NCI-H1092 treated with DMSO at 0.1 percent for 48 hours (cell line): ENCODE measurements at places on chromosomes 1 and 21.
A peak's percentile ranks its signal among the peaks of the same experiment; 100 is the strongest.

DNA sequence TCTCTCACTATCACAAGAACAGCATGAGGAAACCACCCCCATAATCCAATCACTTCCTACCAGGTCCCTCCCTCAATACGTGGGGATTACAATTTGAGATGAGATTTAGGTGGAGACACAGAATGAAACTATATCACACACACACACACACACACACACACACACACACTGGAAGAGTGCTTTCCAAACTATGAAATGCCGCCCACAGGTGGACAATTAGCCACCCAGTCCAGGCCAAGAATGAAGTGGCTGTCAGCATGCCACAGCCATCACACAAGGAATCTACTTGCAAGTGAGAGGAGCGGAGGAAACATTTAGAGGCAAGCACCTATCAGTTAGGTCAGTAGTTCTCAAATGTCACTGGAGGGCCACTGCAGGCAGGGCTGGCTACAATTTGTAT, 105.4 kb upstream of the HOOK1 start:
- DNase-seq: no peak

- no peak for DNase-seq
Observed at GRCh38 chr1:83967336-83967735, 31.6 kb downstream of the TTLL7 start.

GRCh38 chr21:17442165-17442564, 70.7 kb upstream of the CXADR start:
- DNase-seq: no peak

- peak; percentile 18 for DNase-seq
Observed at GRCh38 chr1:245807306-245807705, 652.5 kb downstream of the KIF26B start.

- no peak for DNase-seq
Observed at GRCh38 chr1:51661081-51661518, 44.2 kb downstream of the OSBPL9 start.

DNA sequence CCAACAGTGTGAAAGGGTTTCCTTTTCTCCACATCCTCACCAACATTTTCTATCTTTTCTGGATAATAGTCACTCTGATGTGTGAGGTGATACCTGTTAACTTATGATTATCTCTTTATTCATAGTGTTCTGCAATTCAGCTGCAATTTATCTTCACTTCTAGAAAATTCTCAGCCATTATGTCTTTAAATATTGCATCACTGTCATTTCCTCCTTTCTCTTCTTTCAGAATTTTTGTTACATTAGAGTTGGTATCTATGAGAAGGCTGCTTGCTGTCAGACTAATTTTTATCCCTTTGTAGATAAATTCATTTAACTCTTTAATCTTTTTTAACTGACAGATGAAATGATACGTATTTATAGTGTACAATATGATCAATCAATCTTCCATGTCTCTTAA, 30.5 kb upstream of the ATF3 start:
- no peak for DNase-seq
